ENCODE measurements at places on chromosomes 3 and 15.

- no peak for DNase-seq
Measured at GRCh38 chr3:130729154-130729553, 17.5 kb downstream of the PIK3R4 start.

GRCh38 chr3:11250902-11251806, 21.0 kb upstream of the ATG7 start:
- DNase-seq: no peak

- no peak for DNase-seq
Measured at GRCh38 chr3:187750006-187750512, 4.8 kb upstream of the BCL6 start.

- DNase-seq: no peak
Measured at GRCh38 chr15:54109014-54109413, 130.8 kb downstream of the UNC13C start.

DNA sequence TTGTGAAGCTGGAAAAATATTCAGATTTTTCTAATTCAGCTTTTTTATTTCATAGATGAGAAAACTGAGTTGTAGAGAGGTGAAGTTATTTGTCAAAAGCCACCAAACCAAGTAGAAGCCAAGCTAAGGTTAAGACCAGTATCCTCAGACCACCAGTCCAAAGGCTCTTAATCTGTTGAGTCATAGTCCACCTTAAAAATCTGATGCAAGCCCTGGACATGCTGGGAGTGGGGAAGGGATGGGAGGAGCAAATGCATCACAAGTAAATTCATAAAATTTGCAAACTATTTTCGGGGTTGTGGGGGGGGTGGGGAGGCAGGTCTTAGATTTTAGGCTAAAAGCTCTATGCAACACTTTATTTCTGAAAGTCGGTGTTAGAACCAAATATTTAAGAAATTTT, 307.7 kb upstream of the SEMA6D start:
- DNase-seq: peak; percentile 15

DNA sequence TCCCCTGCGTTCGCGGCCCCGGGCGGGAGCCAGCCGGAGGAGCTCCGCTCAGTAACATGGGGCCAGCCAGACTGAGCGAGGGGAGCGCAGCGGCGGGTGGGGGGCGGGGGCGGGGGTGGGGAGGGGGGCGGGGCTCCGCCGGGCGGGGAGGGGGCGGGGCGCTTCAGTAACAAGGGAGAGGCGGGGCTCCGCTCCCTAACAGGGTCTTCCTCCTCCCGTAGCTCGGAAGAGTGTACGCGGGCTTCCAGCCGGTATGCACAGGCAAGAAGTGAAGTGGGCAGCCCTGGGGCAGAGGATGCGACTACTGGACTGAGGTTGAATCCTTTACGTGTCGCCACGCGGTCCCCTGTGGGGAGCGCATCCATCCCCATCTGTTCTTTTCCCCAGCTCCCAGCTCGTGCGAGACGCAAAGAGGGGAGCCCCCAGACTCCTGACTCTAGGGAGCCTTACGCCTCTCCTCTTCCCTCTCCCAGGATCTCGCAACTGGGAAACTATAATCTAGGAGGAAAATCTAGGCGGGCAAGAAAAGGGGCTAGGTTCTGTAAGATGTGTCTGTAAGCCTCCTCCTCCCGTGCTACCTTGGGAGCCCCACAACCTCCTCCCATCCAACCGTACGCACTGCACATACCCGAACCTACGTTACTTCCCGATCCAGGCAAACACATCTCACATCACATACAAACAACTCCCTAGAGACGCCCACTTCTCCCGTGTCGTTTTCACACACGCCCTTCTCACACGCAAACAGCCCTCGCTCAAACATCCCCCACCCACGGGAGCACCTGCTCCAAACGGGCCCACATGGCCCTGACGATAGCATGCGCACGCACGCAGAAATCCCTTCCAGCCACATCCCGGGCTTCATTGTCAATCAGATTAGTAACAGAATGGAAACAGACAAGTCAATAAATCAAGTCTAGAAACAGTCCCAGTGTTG, at the start of gene SHF:
Gene SHF, minus strand, starts transcription at position 73 of the 937 bp plus-strand sequence. Its CDS starts 15 bp downstream, at position 58.
- no peak for DNase-seq

GRCh38 chr3:57855281-57855680, 99.2 kb downstream of the SLMAP start:
- no peak for DNase-seq

GRCh38 chr15:55937040-55937439, 56.4 kb downstream of the NEDD4 start:
- DNase-seq: peak; percentile 58

DNA sequence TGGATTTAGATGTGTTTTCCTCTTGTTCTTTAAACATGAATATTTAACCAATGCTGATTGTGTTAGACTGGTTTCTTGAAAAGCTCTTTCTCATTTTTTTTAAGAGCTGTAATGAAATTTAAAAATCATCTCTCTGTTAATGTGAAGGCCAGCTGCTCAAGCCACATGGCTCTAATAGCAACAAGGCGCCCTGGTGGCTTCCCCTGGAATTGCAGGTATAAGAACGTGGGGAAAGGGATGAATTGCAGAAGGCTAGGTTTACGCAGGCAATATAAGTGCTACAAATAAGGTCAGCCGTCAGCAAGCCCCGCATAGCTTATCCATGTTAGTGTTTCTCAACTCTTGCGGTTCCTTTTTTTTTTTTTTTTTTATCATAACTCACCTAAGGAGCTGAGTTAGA, 108.5 kb downstream of the SAMMSON start:
- no peak for DNase-seq

Data from NCI-H226 (cell line).